ENCODE measurements at places on chromosomes 2 and 18.

GRCh38 chr2:196263181-196263747 lies 91.9 kb upstream of the STK17B start:
- peak; percentile 56 for DNase-seq

GRCh38 chr2:118830118-118830517 lies 17.3 kb downstream of the EN1 start:
- DNase-seq = no peak

GRCh38 chr2:230636684-230637271 lies 75.9 kb upstream of the CAB39 start:
- no peak for DNase-seq

DNA sequence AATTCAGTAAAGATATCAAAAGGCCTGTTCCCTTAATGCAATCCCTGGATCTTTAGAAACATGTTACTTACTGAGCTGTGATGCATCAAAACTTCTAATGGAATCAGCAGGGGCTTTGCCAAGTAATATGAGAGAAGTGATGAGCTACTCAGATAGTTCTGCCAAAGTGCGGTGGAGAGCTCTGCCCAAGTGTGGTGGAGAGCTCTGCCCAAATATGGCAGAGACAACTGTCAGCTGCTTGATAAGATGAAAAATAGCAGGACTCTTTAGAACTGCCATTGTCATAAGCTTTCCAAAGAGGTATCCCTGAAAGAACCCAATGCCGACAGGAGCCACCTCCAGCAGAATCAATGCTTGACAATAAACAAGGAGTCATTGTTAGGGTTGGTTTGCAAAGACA lies 167.9 kb upstream of the SLC39A10 start:
- no peak for DNase-seq

GRCh38 chr2:134783912-134784311 lies 54.5 kb upstream of the ACMSD start:
- no peak for DNase-seq

GRCh38 chr2:15701341-15701907 lies 109.8 kb downstream of the DDX1 start:
- no peak for DNase-seq

- DNase-seq = no peak
Observed at GRCh38 chr18:41965634-41966255, 10.7 kb downstream of the PIK3C3 start.

DNA sequence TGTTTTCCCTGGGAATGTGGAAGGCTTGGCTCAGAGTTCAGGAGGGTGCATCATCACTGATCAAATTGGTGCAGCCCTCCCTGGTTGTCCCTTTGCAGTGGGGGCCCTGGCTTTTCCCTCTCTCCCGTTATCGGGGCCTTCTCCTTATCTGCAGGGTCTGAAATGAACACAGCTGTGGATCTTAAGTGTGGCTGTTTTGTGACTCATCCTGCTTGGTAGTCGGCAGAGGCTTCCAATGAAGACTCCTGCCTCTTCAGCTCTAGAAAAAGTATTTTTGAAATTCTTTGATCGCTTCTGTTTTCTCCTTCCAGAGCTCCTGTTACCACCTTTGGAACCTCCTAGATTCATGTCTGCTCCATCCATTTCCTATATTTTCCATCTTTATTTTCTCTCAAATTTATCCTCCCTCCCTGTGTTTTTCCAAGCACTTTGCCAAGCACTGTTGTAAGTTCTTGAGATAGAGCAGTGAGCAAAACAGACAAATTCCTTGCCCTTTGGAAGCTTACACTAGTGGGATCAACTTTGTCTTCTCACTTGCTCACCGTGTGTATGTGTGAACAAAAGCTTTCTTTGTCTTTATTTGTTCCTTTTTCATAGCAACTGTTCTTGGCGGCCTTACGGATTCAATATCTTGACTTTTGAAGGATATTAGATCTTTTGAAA lies 45.7 kb downstream of the RALB start:
- DNase-seq = peak; percentile 57

- peak; percentile 57 for DNase-seq
Observed at GRCh38 chr2:234722176-234722575, 225.3 kb upstream of the ARL4C start.

GRCh38 chr2:70854411-70854810 lies 18.8 kb upstream of the CD207 start:
- no peak for DNase-seq

DNA sequence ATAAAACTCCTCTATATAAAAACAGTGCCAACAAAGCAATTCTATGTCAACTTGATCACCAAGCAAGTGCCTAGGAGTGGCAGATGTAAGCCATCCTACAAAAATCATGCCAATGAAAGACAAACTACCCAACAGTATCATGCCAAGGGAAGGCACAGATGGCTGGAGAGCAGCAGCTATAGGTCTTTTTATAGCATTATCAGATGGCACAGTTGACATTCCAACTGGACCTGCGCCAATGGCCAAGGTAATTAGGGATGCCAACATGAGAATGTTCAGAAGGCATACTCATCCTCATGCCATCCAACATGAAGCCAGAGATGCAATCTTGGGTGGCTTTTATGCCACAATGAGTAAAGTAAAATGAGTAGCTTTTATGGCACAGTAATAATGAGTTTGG lies 237.3 kb downstream of the OTX1 start:
- no peak for DNase-seq

GRCh38 chr2:19929226-19929625 lies 27.4 kb upstream of the TTC32 start:
- no peak for DNase-seq

DNA sequence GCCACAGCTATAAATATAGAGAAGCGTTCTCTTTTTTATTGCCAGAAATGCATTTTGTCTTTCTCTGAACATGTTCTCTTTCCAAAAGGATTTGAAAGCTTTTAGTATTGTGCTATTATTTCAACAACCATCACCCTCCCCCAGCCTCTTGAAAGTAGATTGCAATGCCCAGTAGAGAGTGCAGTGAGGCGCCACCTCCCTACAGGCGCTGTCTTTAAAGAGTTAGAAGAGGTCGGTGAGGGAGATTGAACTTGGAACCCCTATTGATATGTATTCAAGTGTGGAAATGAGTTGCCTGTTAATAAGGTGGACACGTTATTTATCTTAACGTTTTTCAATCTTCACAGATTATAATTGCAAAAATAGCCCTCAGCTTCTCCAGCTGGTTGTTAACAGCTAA lies 360.3 kb downstream of the LRP1B start:
- no peak for DNase-seq

DNA sequence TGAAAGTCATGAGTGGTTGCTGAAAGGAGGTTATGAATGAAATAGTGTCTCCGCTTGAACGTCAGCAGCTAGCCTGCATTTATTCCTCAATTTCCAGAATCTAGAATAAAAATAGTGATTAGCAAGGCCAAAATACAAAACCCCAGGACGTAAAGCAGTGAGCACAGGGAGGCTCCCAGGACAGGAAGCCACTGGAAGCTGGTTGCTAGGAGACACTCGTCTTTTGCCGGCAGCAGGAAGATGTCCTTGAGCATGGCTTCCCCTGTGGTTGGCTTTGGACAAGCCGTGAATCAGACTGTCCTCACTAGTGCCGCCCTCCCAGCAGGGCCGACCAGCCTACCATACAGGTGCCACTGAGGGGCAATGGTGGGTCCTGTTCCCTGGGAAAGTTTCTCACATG lies 374.4 kb downstream of the MTX2 start:
- DNase-seq = no peak

GRCh38 chr2:204177977-204178522 lies 241.5 kb downstream of the ICOS start:
- peak; percentile 19 for DNase-seq

GRCh38 chr18:74654638-74655037 lies 57.0 kb downstream of the ZNF407 start:
- peak; percentile 61 for DNase-seq

DNA sequence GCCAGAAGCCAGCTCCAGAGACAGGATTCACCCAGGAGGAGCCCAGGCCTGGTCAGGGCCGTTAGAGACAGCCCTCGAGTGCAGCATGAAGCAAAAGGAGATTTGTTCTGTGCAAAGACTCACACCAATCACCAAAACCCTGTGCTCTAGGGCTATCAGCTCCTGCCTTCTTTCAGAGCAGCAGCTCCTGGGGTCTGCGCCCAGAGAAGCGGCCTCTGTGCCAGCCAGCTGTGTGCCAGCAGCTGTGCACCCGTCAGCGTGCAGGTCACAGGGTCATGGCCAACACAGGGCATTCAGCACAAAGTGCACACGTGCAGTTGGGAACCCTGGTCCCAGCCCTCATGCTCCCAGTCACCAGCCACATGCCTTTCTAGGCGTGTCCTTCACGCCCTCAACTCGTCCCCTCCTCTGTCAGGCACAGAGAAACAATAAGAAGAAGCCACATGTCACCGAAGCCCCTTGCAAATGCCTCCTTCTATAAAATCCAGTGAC lies 49.3 kb downstream of the ZNF516 start:
- no peak for DNase-seq

GRCh38 chr2:111186933-111187332 lies 66.2 kb downstream of the BCL2L11 start:
- DNase-seq = no peak

DNA sequence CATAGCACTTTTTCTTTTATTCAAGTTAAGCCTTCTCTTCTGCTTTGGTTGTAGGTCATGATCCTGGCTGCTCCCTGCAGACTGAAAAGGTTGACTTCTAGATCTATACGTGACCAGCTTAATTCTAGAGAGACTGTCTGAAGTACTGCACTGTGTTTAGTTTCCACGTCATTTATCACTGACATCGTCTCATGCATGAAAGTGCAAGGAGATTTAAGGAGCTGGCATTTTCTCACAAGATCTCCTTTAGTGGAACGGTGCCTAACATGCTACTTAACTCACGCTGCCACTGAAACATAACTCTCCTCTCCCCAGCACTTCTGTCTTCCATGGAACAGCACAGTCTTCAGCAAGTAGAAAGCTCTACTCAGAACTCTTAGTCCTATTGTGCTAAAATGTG lies 583.0 kb upstream of the KLHL29 start:
- no peak for DNase-seq

DNA sequence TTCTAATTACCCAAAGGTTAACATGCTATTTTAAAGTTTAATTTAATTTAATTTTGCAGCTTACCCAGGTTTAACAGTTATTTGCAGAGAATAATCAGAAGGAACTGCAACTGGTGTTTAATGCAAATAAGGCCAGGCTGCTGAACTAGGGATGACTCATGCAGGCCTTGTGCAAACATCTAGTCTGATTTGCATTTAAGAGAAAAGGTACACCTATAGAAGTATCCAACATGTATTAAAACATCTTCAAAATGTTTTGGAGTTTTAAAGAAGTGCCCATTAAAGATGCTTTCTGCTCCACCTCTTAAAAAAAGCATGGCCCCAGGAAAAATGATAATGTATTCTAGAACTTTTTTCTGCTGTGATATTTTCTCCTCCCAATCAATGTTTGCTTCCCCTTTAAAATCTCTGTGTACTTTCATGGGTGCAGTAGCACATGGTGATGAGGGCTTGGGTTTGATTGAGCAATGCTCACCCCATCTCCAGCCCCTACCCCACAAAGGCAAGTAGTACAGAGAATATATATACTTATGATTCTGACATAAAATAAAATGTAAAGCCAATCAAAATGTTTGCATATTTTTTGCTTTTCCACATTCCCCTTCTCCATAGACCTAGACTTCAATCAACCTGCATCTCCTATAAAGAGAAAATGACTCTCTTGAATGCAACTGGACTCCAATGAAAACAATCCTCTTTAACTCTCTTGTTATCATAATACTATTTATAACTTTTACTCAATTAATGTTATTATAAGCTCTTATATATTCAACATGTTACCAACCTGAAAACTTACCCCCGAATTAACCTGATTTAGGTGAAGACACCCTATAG lies 54.1 kb downstream of the ATP8B1 start:
- DNase-seq = peak; percentile 58

- DNase-seq = peak; percentile 72
Observed at GRCh38 chr2:49251766-49252165, 97.5 kb upstream of the FSHR start.

- DNase-seq = peak; percentile 97
Observed at GRCh38 chr2:43540021-43540779, 55.6 kb downstream of the THADA start.

DNA sequence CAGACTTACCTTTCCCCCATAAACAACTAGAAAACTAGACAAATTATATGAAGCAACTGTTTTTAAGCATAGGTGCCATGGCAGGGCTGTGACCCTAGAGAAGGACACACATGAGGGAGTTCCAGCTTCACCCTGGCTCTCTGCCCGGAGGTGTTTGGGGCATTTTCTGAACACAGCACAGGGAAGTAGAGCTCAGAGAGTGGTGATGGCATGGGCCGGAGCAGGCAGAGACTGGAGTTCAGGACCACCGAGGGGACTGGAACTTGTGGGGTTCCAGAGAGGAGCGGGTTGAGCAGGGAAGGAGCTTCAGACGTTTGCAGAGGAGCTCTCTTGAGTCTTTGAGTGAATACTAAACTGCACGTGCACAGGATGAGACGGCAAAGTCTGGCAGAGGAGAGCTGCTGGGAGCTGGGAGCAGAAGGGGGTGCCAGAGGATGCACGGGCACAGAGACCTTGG lies 26.5 kb upstream of the KLF11 start:
- DNase-seq = no peak

GRCh38 chr18:12470382-12471075 lies 62.8 kb downstream of the PRELID3A start:
- peak; percentile 25 for DNase-seq

- DNase-seq = no peak
Observed at GRCh38 chr2:60303680-60304079, 249.8 kb downstream of the BCL11A start.

- DNase-seq = no peak
Observed at GRCh38 chr2:174821628-174822027, 57.4 kb upstream of the CHRNA1 start.

DNA sequence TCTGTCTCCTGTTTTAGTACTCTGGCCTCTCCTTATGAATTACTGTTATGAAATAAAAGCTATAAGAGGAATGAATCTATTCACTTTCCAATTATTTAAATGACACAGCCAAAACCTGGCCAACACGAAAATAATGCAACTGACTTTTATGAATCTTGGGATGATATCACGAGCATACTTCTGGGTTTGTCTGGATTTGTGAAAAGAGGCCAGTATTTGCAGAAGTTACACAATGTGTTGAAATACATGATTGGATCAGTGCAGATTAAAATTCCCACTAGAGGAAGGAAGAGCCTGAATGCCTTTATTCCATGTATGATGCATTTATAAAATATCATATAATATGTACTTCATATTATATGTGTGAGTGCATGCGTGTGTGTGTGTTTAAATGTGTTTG lies 418.2 kb downstream of the GRB14 start:
- DNase-seq = peak; percentile 2

- no peak for DNase-seq
Observed at GRCh38 chr2:113178069-113178746, 4.4 kb downstream of the PSD4 start.

GRCh38 chr2:28415010-28415409 lies 22.4 kb downstream of the FOSL2 start:
- DNase-seq = no peak

Data from cardiac fibroblast (primary cell).